Astrocyte (in vitro differentiated cells and primary cell): ENCODE measurements at places on chromosomes 16 and 17. TPM values are rescaled to one million over a fixed set of nuclear protein-coding genes. Genes with fewer than 3 reads are reported as not detected.

DNA sequence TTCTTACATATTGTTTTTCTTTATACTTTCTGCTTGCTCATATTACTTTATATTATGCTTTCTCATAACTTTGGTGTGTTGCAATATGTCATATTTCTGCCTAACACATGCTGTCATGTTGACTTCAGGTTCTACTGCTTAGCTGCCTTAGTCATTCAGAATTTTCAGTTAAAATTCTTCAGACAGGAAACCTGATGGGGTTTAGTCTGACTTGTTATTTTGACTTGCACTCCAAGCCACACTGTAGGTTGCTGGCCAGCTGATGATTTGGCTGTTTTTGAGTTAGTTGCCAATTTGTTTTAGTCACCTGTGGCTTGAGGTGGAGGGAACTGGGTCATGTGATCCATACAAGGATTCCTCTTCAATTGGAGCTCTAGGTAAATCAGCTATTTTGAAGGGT, 315.4 kb downstream of the MAP2K6 start:
- DNase-seq = peak; percentile 66

- no peak for DNase-seq
Measured at GRCh38 chr17:7523033-7523432, 25.8 kb upstream of the TNFSF12 start.

- DNase-seq = no peak
Measured at GRCh38 chr16:14024283-14024682, 46.8 kb upstream of the MRTFB start.

GRCh38 chr16:20303012-20303411, 24.3 kb downstream of the GP2 start:
- no peak for DNase-seq

- DNase-seq = peak; percentile 46
Measured at GRCh38 chr16:74999609-75000480, 1.0 kb downstream of the ZNRF1 start.

PLXDC1 gene
- 8.9 and 13.8 TPM in 2 replicates for total RNA-seq

- DNase-seq = peak; percentile 40
Measured at GRCh38 chr16:53087101-53087500, 32.3 kb downstream of the CHD9 start.

DNA sequence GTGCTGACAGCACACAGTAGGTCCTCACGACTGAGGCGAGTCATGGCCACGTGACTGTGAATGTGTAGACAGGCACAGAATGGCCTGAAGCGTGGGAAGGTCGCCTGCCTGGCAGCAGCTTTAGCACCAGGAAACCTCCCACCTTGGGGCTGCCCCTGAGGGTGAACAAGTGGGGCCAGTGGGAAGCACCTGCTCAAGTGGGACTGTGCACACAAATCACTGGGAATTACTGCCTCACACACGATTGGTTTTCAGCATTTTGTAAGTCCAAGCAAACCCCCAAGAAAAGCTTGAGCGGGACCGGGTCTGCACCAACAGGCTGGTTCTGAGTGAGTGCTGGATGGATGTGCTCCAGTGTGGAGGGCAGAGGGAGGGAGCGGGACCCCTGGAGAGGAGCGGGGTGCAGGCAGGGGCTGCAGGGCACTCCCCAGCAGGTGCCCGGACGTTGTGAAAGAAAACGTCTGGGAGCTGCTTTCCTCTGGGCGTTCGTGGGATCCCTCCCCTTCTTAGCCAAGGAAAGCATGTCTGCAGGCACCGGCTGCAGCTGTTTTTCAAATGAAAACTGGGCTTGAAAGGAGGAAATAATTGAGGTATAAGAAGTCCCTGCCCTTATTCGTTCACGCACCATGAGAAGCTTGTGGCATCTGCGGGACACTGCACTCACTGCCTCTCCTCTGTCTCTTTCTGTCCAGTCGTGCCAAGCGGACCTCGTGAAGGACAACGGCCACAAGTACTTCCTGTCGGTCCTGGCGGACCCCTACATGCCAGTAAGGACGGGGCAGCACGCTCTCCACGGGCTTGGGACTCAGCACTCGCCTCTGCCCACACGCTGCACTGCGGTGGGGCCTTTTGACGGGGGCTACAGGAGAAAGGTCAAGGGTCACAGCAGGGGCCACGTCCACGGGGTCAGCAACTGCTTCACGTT, 111.7 kb upstream of the CHMP6 start:
- DNase-seq = no peak

DNA sequence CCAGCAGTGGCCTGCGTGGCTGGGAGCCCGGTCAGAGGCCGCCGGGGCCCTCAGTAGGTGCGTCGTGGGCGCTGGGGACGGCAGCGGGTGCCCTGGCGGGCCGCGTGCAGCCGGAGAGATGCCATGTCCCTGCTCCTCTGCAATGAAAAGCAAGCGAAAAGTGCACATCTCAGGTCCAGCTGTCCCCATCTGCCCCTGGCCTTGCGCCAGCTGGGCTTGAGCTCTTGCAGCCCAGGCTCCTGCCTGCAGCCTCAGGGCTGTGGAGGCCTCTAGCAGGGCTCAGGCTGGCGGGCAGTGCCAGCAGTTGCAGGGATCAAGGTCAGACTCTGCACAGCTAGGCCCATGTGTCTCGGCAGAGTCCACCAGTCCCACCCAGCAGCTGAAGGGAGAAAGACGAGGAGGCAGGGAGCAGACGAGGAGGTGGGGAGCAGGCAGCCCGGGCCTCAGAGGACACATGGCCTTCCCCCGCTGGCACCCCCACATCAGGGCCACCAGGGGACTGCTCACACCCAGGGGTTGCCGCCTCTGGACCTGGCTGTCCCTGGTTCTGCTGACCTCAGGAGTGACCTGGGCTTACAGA, 11.2 kb downstream of the SLC16A3 start:
- no peak for DNase-seq

CNTNAP1 gene
- 11.4 and 16.4 TPM in 2 replicates for total RNA-seq

GRCh38 chr17:49217651-49218413, 7.3 kb downstream of the ABI3 start:
- no peak for DNase-seq

TIMM22 gene
- 20.0 and 20.3 TPM in 2 replicates for total RNA-seq

SLC38A8 gene
- total RNA-seq = not detected in 2 replicates

DNA sequence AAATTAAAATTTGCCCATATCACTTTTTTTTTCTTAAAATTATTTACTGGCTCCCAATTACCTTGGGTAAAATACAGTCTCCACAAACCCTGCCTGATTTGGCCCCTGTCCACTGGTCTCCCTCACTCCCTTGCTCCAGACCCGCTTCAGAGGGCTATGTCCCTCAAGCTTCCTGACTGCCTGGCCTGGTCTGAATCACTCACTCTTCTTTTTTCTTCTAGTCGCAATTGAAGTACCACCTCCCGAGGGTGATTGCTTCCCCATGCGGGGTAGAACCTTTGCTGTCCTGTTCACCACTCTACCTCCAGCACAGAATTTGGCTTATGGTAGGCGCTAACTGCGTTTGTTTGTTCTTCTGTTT, 598 bp upstream of the PGAP3 start:
- DNase-seq = no peak

SMTNL2 gene
- 0.18 and 0.26 TPM in 2 replicates for total RNA-seq

- DNase-seq = no peak
Measured at GRCh38 chr17:81543339-81543675, 8.8 kb downstream of the FAAP100 start.

CCL1 gene
- not detected in 2 replicates for total RNA-seq

GRCh38 chr16:86566966-86567700, 504 bp downstream of the FOXC2 start:
- peak; percentile 76 for DNase-seq

GRCh38 chr17:1625581-1625980, 3.1 kb downstream of the SLC43A2 start:
- DNase-seq = no peak

CIBAR2 gene
- total RNA-seq = not detected in 2 replicates

DNA sequence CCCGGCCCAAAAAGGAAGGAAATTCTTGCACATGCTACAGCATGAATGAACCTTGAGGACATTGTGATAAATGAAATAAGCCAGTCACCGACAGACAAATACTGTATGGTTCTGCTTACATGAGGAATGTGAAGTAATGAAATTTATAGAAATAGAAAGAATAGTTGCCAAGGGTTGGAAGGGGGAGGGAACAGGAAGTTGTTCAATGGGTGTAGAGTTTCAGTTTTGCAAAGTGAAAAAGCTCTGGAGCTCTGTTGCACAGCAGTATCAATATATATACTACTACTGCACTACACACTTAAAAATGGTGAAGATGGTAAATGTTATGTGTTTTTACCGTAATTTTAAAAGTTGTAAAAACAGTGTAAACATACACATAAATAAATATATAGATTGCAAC, 43.7 kb downstream of the PKD1L3 start:
- DNase-seq = no peak

GPRC5C gene
- total RNA-seq = 65.3 and 70.4 TPM in 2 replicates

GRCh38 chr17:9162275-9162985, 141.1 kb downstream of the NTN1 start:
- no peak for DNase-seq

GRCh38 chr16:47507701-47508100, 46.6 kb downstream of the PHKB start:
- DNase-seq = no peak

- peak; percentile 73 for DNase-seq
Measured at GRCh38 chr17:78294776-78295175, 63.3 kb downstream of the TMEM235 start.

IQCK gene
- total RNA-seq = 5.9 and 7.9 TPM in 2 replicates

DNA sequence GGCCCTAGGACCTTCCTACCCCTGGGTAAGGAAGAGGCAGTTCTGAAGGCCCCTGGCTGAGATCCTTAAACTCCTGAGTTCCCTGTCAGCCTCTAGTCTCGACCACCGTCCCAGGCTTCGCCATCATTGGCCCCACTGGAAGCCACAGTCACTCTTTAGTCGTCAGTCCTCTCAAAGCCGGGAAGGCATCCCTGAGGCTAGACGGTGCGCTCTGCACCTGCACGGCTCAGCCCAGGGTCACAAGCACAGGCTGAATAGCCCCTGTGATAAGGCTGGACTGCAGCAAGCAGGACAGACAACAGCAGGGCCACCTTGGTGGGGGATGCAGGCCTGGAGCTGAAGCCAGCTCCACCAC, 3.3 kb upstream of the HEXIM1 start:
- DNase-seq = no peak

GRCh38 chr17:8910969-8911604, 43.6 kb upstream of the PIK3R6 start:
- no peak for DNase-seq

DNA sequence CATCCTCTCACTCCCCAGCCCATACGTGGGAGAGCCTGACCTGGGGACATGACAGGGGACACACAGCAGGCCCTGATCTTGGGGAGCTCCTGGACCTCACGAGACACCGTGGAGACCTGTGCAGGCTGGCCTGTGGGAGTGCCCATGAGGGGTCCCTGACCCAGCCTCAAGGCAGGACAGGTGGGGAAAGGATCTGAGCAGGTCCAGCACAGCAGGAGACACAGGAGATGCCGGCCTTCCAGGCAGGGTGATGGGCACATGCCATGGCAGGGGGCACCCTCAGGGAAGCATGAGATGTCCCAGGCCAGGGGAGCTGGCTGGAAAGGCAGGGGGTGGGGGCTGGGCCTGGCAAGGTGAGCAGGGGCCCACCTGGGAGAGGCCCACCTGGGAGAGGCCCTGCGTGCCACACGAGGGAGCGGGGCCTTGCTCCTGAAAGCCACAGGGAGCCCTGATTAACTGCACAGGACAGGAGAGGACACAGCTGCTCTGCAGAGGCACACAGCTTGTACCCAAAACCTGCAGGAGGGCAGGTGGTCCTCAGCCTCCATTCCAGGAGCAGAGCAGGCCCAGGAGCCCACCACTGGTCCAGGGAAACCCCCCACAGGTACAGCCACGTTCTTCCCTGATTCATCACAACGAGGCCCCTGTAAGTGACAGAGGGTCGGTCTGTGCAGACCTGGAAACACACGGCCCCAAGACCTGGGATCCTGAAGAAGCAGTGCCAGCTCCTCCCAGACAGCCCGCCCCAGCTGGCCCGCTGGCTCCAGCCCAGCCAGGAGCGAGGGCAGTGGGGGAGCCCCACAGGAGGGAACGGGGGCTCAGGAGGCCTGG, 26.6 kb upstream of the KRT17 start:
- DNase-seq = no peak

DNA sequence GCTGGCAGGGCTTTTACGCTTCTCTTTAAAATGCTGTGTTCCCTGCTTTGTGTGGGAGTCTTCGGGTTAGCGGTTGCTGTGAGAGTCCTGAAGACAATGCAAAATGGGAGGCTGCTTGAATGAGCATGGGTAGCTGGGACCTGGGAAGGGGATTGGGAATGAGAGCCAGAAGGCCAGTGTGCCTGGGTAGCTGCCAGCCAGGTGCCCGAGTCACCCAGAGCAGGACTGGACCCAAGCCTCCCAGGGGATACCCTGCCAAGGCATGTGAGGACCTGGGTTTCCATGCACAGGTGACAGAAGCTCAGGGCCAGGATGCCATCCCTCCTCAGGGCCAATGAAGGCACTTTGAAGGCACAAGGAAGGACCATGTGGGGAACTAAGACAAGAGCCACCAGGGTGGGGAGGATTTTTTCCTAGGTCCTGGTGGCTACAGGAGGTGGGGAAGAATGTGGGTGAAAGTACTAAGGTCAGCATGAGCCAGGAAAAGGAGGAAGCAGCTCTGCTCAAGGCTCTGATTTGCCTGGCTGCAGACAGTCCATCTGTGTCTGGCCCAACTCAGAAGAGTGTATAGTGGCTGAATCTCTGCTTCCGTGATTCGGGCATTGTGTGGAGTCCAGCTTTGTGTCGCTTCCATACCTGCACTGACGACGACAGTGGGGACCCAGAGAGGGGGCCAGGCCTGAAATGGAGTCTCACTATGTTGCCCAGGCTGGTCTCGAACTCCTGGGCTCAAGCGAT, 20.5 kb downstream of the TMEM94 start:
- DNase-seq = no peak

DNA sequence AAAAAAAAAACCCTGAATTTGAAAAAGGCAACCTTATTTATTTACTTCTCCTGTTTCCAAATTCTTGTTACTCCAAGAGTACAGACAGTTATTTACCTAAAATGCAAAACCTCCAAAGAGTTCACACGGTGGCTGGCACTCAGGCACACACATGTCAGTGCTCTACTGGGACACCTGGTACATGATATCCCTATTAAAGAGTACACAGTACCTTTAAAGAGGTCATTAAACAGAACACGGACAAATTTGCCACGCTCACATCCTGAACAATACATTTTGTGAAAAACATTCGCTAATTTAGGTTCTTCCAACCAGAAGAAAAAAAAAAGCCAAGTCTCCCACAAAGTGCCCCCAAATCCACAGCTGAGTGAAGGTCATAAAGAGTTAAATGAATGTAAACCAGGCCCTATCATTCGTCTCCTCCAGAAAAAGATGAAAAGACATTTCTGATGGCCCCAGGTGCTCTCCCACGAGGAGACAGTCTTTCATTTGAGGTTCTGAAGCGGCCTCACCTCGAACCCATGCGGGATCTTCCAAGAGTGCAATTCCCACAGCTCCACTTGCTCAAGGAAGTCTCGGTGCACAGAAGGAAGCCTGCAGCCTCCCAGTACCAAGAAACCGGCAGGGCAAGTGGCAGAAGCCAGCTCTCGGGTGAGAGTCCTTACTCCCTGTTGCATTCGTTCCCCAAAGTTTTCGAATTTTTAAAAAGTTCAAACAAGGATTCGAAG, 993 bp downstream of the ERN1 start:
- no peak for DNase-seq

DNA sequence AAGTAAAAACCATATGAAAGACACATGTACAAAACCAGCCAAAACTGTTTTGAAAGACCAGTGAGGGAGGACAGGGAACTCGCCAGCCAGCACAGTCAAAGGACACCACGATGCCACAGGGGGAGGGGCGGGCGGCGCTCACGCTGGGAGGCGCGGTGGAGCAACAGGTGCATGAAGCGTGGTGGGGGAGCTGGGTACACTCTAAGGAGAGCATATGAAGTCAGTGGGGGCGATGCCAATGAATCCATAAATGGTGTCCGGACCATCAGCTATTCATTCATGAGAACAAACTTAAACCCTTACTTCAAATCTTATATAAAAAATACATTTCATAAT, 101.0 kb upstream of the DNAH17 start:
- no peak for DNase-seq
